ENCODE measurements at places on chromosomes 1 and 21.

- peak; percentile 32 for DNase-seq
Measured at GRCh38 chr1:110765640-110766335, 91.0 kb upstream of the KCNA3 start.

DNA sequence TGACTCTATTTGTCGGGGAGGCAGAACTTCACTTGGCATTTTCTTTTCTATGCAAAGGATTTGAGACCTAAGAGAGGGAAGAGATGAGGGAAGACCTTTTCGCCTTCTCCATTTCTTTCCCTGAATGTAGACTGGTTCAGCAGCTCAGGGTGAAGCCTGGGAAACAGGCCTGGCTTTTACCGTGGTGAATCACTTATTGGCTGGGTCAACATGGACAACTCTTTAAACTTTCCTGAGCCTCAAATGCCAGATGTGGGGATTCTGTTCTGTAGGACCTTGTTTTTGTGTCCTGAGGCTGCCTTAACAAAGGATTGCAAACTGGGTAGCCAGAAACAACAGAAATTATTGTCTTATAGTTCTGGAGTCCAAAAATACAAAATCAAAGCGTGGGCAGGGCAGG, 455.8 kb upstream of the VAMP3 start:
- no peak for DNase-seq

- DNase-seq, result peak; percentile 63
Measured at GRCh38 chr1:207024202-207025145, 8.1 kb downstream of the C1orf116 start.

DNA sequence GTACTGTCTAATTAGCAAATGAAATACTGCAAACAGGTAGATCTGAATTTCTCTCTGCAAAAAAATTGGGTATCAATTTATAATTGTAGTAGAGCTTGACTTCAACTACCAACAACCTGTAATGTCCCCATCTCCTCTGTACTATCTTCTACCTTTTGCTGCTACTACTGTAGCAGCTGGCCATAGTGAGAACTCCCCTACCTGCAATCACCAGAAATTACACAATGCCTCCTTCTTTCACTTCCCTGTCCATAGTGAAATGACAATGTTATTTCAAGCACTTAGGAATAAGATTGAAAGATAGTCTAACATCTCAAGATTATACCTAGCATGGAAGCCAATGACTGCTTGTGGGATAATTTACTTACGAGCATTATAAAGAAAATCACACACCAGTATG, 100.4 kb downstream of the ACBD6 start:
- no peak for DNase-seq

DNA sequence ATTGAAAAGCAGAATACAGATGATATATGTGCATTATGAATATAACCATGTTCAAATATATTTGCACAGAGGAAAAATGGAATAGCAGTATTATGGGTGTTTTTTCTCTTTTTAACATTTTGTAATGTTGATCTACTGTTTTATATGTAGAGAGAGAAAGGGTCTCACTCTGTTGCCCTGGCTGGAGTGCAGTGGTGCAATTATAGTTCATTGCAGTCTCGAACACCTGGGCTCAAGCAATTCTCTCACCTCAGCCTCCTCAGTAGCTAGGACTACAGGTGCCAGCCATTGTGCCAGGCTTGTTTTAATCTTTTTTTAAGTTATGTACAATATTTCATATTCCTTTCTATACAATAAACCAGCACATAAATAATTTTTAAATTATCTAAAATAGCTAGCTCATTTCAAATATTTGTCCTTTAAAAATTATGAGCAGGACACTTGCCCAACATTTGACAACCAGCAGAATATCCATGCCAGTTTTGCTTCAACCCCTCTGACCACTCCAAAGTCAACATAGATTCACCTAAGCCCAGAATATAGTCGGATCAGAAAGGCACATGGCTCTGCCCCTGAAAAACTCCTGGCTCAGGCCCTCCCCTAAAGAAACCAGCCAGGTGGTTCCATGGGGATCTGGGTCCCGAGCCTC, 29.8 kb downstream of the ZNF281 start:
- no peak for DNase-seq

DNA sequence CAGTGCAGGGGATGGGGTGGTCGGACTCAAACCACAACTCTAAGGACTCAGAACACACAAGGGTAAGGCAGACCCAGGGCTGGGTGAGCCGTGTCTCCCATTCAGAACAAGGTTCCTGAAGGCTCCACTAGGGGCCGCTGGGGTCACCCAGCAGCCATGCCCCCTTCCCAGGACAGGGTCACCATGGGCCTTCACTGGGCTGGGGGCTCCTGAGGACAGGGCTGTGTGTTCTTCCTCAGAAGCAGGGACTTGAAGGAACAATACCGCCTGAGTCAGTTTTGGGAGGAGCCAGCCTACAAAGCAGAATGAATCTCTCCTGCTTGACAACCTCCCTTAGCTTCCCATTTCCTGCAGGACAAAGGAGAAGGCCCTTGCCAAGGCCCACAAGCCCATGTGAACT, 15.4 kb downstream of the RIMS3 start:
- no peak for DNase-seq

DNA sequence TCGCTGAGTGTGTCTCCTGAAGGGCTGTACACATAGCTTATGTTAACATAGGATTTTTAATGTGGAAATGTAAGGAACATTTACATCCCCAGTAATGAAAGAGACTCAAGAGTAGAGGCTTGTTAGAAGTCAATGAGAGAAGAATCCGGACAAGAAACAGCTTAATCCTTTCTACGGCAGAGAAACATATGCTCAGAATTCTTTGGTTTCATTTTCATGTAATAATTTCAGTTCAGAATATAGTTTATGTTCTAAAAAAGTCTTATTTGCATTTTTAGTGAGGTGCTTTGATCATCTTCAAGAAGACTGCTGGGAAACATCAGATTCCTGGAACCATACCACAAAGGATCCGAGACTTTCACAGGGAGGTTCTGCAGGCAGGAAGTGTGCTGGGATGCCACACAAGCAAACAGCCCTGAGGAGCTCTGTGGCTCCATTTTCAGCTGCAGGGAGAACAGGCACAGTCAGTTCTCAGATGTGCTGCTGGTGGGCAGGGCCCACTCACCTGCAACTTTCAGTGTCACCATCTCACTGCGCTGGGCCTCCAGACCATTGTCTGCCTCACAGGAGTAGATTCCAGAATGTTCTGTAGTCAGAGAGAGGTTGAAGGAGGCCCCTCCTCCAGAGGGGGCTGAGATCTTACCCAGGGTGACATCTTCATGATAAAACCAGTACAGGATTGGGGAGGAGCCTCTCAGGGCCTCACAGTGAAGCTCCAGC, 28.4 kb downstream of the FCRL5 start:
- DNase-seq, result no peak

DNA sequence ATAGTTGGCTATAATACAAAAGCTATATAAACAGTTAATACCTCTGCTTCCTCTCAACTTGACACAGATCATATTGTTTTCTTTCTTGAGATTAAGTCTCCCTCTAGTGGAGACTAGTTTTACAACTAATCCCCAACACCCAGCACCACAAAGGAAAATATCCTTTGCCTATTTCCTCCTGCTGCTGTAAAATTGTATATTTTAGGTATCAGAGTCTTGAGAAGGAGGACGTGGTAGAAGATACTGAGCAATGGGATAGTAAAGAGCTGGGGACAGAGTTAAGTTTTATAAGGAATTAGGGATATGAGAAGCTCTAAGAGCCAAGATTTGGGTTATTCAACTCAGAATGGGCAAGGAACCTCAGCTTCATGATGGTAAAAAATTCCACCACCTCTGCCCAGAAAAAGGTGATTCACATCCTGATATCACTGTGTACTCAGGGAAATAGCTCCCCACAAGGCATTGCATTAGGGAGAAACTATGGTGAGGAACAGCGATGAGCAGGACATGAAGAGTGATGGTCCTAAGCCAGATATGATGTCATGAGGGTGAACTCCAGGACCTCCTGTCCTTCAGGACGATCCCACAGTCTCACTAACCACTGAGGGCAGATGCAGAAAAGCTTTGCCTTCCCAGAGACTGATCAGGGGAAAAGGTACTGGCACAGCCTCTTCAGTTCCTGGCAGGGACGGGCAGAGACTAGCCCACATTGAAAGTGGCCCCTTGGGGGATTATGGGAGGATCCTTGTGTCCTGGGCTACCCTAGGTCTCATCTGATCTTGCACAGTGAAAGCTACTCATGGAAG, 14.7 kb upstream of the CFAP126 start:
- peak; percentile 48 for DNase-seq

DNA sequence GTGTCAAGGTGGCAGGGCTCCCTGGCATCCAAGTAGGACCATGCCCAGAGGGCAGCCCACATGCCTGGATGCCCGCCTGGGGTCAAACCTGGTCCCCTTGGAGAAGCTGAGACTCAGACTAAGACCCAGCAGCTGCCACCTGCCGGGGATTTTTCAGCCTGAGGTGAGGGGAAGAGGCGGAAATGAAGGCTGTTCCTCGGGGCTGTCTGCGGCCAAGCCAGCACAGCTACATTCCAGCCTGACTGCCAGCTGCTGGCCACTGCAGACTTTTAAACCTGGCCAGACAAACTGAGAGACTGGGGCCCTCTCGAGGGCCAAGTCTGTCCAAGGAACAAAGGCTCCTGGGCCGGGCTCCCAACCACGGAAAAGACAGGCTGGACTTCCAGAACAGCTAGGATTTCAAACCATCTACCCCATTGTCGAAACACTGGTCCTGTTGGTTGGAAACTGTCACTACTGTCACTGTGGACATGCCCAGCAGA, 21.9 kb upstream of the PLEKHG5 start:
- DNase-seq, result no peak

DNA sequence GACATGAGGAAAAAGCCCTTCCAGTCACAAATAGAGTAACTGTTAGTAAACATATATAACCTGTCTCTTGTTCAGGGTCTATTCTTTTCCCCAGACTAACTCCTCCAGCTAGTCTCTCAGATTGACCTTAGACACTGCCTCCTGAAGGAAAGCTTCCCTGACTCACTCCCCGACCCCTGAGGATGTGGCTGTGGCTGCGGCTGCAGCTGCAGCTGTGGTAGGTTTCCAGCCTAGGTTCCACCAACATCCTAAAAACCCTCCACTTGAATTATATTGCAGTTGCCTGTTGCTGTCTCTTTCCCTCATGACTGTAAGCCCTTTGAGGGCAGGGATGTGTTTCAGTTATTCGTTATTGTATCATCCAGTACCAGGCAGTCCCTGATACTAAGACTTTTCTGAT, 132.9 kb upstream of the C1orf21 start:
- DNase-seq, result no peak

GRCh38 chr1:93078638-93078985, 471 bp upstream of the MTF2 start:
- no peak for DNase-seq

DNA sequence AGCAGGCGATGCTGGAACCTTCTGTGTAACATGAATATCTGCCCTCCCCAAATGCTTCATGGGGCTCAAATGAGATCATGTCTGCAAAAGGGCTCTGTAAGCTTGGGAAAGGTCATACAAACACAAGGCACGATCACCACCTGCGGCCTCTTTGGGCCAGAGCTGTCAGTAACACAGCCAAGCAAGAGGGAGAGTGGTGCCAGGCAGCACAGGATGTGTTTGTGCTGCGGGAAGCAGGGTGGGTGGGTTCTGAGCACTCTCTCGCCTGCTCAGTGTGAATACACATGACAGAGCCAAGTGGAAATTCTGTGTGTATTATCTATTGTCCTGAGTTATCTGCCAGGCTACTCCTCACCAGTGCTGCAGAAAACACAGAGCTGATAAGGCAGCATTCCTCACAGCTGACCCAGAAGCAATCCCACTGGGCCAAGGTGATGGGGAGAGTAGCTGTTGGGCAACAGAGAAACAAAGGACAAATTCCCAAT, 101.2 kb downstream of the LAMC2 start:
- DNase-seq, result no peak

GRCh38 chr1:107953556-107953955, 11.4 kb downstream of the VAV3 start:
- no peak for DNase-seq

DNA sequence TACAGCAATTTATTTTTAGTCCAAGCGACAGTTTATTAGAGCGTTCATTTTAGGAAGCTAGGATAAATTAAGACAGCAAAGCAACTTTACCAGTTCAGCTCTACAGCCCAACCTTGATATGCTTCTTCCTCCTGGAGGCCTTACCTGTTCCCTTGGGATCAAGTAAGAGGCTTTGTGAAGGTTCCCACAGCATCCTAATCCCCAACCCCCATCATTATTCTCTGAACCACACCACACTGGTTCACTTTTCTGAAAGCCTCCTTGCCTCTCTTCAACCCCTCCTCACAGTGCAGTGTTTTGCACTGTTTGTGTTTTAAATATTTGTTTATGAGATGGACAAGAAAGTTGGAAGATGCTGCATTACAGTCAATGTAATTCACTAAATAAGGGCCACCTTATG, 126.3 kb upstream of the CXADR start:
- DNase-seq, result no peak

DNA sequence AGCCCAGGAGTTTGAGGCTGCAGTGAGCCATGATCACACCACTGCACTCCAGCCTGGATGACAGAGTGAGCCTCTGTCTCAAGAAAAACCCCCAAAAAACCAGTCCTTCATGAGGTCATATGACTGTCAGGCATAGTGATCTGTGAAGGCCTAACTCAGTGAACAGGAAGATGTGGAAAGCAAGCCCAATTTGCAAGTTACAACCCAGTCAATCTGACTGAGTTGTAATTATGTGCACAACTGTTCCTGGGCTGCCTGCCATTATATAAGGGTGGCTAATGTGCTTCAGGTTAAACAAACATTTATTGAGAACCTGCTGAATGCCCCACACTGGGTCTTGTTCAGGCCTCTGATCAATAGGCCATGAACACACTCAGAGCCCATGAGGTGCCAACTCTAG, 38.2 kb upstream of the KIRREL1 start:
- no peak for DNase-seq

DNA sequence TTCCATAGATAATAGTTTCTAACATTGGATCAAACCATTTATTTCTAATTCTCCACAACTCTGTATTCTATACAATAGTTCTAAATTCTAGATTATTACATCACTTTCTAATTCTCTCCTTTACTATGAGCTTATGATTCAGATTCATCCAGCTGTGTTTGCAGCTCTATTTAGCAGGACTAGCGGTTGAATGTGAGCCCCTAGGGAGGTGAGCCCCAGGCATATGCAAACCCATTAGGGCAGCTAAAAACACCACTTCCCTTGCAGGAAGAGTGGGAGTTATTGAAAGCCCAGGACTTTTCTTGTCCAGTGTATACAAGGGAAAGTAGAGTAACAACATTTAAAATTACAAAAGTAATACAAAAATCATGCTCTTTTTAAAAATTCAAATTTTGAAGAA, 56.9 kb downstream of the KRTAP19-8 start:
- DNase-seq, result no peak

GRCh38 chr1:31831397-31832378, 15.9 kb upstream of the SPOCD1 start:
- DNase-seq, result peak; percentile 40

DNA sequence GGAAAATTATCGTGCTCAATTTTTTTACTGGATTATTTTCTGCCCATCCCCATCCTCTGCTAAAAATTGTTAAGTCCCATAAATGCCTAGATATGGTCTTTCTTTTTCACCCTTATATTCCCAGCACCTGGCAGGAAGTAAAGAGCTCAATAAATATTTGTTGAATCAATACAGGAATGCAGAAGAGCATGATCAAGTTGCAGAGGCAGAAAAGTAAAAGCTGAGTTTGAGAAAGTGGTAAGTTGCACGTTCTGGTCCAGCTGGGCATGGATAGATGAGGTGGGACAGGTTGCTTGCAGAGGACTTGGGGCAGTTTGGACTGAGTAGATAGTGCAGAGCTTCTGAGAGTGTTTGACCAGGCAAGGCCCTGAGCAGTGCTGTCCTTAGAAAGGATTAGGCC, 40.1 kb downstream of the ZNF281 start:
- no peak for DNase-seq

Measured in hepatic stellate cell (primary cell).